ENCODE measurements at places on chromosomes 3 and 15.
A peak's percentile ranks its signal among the peaks of the same experiment; 100 is the strongest.

DNA sequence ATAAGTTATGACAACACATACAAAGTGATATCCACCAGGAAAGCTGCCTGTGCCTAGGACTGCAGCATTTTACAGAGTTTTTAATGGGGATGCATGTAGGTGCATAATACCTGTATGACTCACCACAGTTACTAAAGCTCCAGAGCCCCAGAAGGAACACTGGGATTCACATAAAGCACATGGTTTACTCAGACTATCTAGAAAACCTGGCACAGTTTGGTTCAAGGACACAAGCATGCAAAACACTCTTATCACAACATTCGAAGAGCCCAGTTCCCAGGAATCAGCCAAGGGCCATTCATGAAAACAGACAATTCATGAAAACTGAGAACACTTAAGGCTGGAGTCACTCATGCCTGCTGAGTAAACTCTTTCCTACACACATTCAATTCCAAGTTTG lies 261.0 kb downstream of the PYDC2 start:
- DNase-seq = no peak

GRCh38 chr3:107402214-107402613 lies 25.0 kb downstream of the CCDC54 start:
- no peak for DNase-seq

- DNase-seq = no peak
These were observed 790 bp upstream of the WHAMM start for GRCh38 chr15:82808634-82809041.

GRCh38 chr3:178155521-178155920 lies 380.7 kb upstream of the KCNMB2 start:
- no peak for DNase-seq

DNA sequence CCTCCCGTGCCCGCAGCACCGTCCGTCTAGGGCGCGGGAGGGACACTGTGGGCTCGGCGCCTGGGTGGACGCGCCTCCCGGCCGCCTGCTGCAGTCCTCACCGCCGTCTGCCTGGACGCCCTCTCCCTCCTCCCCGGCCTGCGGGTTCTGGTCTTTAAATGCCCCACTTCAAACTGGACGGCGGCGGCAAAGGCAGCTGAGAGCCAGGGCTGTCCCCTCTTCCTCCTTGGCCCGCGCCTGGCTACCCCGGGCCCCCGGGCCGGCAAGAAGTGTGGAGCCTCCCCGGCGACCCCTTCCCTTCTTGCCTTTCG lies 426 bp downstream of the CBLB start:
- DNase-seq = no peak

GRCh38 chr3:187150599-187150998 lies 11.3 kb upstream of the RPL39L start:
- DNase-seq = peak; percentile 36

DNA sequence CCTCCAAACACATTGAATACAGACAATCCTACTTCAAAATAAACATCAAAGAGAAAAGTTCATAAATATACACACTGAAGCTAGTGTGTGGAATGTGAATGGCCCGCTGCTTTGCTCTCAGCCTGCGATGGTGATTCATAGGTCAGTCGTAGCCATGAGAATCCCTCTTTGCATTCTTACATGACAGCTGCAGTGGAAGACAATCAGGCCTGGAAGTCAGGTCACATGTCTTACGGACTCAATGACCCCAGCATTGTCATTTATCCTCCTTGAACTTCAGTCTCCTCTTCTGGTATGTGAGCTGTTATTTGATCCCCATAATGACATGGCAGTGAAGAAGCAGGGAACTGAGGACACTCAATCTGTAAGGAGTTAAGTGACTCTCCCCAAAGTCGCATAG lies 217.8 kb upstream of the EOMES start:
- DNase-seq = no peak

DNA sequence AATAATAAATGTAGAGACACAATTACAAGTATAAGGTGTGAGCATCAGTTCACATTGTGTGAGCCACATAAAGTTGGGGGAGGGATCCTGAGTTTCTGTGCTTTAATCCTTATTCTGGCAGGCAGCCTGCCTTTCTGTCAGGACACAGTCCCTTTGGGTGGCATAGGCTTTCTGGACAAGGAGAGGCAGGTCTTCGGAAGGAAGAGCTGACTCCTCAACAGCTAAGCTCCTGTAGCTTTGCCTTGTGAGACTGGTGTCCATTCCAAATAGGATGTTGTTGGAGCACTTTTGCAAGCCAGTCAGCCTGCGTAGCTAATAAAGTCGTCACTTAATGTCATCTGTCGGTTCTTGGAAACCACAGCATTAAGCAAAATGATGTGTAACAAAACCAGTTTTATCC lies 151.9 kb upstream of the MCTP2 start:
- no peak for DNase-seq
